Stimulated activated CD4-positive, alpha-beta T cell treated with anti-CD3 and anti-CD28 coated beads, Interleukin-1b, Interleukin-23, amount 100 ng/mL, for 4 hours (primary cell): ENCODE measurements at places on chromosomes 1 and 21.

DNA sequence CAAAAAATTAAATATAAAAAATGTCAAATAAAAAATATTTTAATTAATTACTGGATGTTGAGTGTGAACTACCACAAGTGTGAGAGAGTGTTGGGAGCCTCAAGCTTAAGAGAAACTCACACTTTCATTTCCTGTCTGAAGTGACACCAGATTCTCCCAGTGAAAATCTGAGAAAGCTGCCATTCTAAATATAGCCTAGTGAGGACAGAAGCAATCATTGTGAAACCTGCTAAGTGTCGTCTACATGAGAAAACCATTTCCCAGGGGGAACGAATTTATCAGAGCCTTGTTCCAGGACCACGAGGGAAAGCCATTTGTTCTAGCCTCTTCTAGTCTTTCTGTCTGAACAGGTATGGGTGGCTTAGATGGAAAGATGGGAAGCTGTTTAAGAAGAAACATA is 329.3 kb upstream of the PRMT6 start:
- no peak for DNase-seq

GRCh38 chr1:45796946-45797345 is 6.5 kb upstream of the MAST2 start:
- no peak for DNase-seq

DNA sequence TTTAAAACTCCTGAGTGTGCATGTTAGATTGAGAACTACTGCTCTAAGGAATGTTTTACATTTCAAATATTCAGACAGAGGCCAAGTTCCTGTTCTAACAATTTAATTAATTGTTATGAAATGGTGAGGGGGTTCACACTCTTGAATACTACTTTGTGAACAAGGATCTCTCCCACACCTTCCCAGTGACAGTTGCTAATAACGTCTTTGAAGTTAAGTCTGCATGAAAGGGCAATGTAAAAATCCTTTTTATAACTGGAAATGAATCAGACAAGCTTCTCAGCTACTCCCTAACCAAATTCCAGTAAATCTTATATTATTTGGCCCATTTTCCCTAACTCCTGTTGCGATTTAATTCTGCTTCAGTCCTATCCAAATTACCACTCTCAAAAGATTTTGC is 828.5 kb upstream of the ADAMTS5 start:
- DNase-seq = no peak

GRCh38 chr1:182927693-182928433 is 25.1 kb downstream of the SHCBP1L start:
- DNase-seq = no peak

- DNase-seq = no peak
Observed at GRCh38 chr1:219492717-219493116, 120.2 kb downstream of the ZC3H11B start.

DNA sequence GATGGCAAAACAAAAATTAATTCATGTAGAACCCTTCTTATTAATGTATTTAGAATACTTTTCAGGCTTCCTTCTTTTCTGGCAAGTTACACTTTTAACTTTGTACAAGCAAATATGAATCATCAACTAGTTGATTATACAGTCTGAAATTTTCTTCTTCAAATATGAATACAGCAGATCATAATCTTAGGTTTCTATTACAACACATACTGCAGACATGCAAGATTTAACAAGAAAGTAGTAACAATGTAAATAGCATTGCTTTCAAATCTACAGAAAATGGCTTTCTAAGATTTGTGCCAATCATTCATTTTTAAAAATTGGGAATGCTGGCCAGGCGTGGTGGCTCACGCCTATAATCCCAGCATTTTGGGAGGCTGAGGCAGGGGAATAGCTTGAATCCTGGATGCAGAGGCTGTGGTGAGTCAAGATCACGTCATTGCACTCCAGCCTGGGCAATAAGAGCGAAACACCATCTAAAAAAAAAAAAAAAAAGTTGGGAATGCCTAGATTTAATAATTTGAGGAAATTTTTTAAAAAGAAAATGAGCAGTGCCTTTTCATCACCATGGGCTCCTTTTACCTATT is 68.4 kb upstream of the DPYD start:
- DNase-seq = no peak

DNA sequence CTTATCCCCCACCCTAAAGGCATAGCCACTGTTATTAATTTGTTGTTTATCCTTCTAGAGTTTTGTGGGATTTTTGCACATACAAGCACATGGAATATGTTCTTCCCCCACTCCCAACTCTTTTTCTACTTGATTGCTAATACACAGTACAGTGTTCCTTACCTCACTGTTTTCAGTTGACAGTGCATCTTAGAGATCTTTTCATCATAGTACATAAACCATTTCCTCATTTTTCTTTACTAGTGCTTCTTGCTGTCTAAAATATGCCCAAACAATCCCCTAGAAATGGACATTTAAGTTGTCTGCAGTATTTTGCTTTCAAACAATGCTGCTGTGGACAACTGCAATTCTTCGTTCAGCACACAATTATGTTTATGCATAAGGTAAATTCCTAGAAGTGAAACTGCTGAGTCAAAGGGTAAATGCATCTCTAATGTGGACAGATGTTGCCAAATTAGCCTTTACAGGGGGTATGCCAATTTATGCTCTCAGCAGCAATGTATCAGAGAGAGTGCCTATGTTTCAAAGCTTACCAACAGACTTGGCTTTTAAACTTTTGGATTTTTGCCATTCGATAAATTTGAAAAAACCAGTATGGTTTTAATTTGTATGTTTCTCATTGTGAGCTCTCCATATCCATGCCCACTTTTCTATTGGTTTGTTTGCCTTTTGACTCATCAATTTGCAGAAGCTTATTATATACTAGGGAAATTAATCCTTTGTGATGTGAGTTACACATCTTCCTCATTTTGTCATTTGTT is 132.6 kb downstream of the MRPS6 start:
- no peak for DNase-seq

DNA sequence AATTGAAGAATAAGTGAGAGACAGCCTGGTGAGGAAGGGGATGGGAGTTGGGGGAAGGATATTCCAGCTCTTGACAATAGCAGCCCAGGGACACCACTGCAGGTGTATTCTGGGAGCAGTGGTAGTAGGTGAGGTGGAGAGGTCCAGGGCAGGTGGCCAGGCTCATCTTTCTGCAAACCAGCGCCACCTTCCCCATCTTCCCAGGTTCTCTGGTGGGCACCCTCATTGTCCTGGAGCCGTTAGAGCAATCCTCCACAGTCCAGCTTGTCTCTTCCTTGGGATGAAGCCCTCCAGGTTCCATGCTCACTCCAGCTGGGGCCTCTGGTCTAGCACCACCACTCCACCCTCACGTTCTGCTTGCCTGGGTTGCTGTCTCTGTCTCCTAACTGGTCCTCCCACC is 97.0 kb downstream of the IER5 start:
- DNase-seq = no peak

- DNase-seq = no peak
Observed at GRCh38 chr1:6162341-6162740, 17.8 kb downstream of the CHD5 start.

GRCh38 chr1:39238476-39238875 is 34.0 kb downstream of the MACF1 start:
- DNase-seq = no peak

DNA sequence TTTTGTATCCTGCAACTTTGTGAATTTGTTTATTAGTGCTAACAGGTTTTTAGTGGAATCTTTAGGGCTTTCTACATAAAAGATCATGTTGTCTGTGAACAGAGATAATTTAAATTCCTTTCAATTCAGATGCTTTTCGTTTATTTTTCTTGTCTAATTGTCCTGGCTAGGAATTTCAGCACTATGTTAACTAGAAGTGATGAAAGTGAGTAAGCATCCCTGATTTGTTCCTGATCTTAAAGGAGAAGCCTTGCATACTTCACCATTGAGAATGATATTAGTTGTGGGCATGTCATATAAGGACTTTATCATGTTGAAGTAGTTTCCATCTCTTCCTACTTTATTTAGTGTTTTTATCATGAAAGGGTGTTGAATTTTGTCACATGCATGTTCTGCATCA is 23.6 kb upstream of the TRIM67 start:
- no peak for DNase-seq

GRCh38 chr21:34871026-34871908 is 177.8 kb downstream of the RUNX1 start:
- DNase-seq = no peak

DNA sequence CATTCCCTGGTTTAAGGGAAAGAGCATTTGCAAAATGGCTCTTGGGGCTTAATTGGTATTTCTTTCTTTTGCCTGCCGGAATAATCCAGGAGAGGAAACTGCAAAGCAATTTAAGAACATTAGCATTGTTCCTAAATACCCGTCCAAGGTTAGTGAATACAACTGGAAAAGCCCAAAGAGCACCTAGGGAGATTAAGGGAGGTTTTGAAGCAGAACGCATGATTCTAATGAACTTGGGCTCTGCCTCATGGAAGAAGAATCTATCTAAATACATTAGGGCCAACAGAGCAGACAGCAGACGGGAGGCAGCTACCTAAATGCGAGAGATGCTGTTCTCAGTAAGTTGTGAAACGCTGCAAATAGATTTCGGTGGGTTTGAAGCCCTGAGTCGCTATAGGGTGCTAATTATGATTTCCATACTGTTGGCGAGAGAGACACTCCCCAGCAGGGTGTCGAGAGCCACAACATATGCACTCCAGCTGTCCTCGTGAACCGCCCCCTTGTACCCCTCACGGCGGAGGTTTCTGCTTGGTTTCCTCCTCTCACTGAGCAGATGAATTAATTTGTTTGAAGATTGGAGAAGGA is 326.7 kb upstream of the CAMK1G start:
- DNase-seq = no peak

GRCh38 chr1:239418681-239419080 is 32.3 kb downstream of the CHRM3 start:
- no peak for DNase-seq

DNA sequence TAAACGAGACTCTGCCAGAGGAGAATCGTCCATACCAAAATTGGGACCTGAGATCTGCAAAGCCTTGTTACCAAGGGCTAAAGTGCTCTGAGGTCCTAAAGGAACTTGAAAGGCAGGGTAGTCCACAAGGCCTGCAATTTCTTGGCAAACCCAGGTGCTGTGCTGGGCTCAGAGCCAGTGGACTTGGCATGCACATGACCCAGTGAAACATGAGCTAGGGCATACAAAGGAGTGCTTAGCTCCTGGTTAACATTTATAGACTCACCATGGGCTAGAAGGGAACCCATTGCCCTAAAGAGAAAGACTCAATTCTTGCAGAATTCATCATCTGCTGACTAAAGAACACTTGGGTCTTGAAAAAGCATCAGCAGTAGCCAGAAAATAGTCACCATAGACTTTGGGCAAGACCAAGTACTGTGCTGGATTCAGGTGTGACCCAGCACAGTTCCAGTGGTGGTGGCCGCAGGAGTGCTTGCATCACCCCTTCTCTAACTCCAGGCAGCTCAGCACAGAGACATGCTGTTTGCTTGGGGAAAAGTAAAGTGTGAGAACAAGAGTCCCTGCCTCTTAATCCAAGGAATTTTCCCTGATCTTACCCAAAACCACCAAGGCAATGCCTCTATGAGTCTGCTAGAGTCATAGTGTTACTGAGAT is 1069.4 kb upstream of the ADGRL2 start:
- DNase-seq = no peak

GRCh38 chr1:177306981-177307380 is 136.2 kb downstream of the BRINP2 start:
- DNase-seq = no peak

DNA sequence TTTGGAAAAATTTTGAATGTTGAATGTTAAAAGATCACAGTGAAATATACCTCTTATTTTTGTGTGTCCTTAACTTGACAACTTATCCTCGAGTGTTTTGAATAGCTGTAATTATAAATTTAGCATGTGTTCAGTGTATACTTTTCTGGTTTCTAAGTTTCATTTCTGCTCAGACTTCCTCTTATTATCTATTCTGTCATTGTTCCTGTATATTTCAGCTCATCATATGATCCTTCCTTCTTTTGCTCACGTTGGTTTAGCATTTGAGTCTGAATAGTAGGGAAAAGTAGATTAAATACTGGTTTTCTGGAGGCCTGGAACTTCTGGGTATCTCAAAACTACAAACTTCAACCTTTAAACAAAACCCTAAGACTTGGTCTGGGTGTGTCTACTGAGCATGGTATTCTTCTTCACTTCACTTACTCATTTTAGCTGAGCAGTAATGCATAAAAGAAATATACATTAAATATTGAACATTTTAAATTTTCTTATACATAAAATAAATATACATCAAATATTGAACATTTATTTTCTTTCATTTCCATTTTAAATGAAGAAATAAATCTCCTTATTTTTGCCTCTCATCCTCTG is 3.3 kb upstream of the ATP6V1G3 start:
- no peak for DNase-seq

- DNase-seq = no peak
Observed at GRCh38 chr1:37634244-37634991, at the start of gene RSPO1. RSPO1 (minus strand) TSS chr1:37634892; CDS start chr1:37629661, 5,231 bp downstream.

DNA sequence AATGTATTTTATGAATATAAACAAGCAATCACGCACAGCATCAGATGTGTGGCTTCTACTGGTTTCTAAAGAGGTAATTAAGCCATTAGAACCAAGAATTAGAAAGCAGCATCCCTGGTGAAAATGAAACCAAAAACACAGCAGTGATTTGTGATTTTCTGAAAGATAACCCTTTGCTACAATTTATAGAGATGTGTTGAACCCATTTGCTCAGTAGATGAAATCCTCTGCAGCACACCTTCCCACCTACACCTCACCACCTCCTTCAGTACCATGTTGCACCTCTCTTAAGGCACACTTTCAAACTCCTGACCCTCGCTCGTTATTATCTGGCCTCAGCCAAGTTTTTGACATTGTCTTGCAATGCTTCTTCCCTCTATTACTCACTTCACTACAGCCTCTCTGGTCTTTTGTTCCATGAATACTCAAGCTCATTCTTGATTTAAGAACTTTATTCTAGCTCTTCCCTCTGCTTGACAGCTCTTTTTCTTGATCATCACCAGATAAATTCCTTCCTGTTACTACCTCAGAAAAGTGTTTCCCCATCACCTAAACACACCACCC is 38.6 kb downstream of the NSL1 start:
- no peak for DNase-seq

DNA sequence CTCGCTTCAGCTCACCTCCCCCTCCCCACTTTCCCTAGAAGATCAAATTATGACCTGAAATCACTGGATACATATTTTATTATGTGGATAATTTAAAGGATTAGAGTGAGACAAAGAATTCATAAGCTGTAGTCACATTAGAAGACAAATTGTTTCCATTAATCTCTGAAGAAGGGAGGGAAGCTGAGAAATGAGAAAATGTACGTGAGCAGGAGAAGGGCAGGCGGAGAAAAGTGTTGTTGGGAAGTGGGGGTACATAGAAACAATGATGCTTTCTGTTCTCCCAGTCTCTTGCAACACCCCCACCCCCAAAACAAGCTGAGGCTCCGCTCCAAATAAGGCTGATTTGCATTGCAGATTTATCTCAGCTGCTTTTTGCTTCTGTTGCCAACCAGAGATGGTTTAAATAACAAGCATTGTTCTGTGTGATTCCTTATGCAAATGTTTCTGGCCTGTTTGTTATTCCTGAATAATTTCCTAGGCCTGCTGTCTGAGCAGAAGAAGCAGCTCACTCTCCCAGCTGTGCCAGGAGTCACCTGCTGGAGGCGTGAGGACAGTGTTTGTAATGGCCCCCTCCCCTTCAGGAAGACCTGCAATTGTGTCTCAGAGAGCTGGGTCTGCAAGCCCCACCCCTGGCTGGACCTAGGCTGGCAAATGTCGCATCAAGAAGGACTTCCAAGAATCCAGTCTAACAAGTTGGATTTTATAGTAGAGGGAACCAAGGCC is 121.8 kb upstream of the TNR start:
- DNase-seq = no peak

- DNase-seq = no peak
Observed at GRCh38 chr1:118960026-118960561, 28.0 kb downstream of the TBX15 start.
